Stimulated activated CD8-positive, alpha-beta memory T cell treated with anti-CD3 and anti-CD28 coated beads, Interleukin-4, amount 100 ng/mL, for 1 hour (primary cell): ENCODE measurements at places on chromosomes 2 and 18.

GRCh38 chr2:54559006-54559445 lies 102.9 kb downstream of the SPTBN1 start:
- DNase-seq: no peak

GRCh38 chr2:50727636-50728339 lies 304.1 kb downstream of the NRXN1 start:
- DNase-seq: no peak

DNA sequence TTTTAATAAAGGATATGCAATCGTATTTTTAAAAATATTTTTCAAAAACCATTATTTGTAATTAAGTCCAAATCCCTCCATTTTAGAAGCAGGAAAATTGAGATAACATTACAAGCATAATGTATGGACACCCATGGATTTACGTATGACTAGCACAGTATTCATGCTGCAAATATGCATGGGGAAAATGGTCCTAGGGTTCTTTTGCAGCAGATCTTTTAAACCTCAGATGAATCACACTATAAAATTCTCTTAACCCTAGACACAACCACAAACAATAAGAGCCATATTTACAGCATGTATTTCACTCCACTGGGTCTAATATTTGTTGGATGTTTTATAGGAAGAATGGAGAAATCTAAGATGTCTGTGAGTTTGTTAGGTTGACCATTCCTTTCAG lies 453.4 kb downstream of the TGIF1 start:
- no peak for DNase-seq

GRCh38 chr2:60002183-60002867 lies 551.1 kb downstream of the BCL11A start:
- no peak for DNase-seq

GRCh38 chr2:147844697-147845410 lies at the start of gene ACVR2A:
ACVR2A (plus strand) TSS chr2:147845029; CDS start chr2:147845153, 124 bp downstream.
- DNase-seq: no peak

- DNase-seq: no peak
These were observed 98.7 kb downstream of the FAM210A start for GRCh38 chr18:13627639-13628038.

- no peak for DNase-seq
These were observed 30.1 kb upstream of the PID1 start for GRCh38 chr2:229301237-229301636.

DNA sequence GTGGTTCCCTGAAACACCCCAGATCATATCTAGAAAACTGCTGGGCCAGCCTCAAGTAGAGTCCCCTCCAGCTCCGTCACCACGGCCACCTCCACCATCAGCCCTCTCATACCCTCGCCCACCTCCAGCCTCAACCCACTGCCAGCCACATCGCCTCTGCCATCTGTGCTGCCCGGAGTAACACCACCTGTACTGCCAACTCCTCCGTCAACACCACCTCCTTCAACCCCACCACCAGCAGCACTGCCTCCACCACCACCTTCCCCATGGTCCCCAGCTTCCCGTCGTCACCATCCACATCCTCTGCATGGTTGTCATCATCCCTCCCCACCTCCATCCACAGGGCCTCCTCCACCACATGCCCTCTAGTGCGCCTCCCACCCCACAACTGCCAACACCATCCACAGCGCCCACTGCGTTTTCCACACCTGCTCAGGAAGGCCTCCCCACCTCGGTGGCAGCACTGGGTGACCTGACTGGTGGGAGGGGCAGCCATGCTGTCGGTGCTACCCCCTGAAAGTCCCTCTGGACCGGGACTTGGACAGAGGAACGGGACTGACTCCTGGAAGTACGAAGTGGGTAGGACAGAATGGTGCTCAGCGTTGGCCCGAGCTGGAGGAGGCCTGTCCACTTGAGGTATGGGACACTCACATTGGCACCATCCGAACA lies 1.6 kb downstream of the SNED1 start:
- no peak for DNase-seq

DNA sequence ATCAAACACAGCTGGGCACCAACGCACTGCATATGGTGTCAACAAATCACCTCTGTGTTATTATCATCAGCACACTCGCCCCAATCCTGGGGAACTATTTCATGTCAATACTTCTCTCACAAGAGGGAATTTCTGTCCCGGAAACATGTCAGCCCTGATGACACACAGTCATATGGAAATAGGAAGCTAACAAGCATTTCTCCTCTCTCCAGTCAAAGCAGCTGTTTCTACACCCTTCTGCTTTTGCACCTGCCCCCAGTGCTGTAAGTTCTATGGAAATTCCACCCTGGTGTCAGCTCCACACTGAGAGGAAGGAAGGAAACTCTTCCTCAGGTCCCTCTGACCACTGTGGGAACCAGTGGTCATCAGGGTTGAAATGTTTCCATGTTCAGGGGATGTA lies 447.6 kb upstream of the ID2 start:
- no peak for DNase-seq

- DNase-seq: no peak
These were observed 102.6 kb upstream of the SMIM21 start for GRCh38 chr18:75530118-75530517.

DNA sequence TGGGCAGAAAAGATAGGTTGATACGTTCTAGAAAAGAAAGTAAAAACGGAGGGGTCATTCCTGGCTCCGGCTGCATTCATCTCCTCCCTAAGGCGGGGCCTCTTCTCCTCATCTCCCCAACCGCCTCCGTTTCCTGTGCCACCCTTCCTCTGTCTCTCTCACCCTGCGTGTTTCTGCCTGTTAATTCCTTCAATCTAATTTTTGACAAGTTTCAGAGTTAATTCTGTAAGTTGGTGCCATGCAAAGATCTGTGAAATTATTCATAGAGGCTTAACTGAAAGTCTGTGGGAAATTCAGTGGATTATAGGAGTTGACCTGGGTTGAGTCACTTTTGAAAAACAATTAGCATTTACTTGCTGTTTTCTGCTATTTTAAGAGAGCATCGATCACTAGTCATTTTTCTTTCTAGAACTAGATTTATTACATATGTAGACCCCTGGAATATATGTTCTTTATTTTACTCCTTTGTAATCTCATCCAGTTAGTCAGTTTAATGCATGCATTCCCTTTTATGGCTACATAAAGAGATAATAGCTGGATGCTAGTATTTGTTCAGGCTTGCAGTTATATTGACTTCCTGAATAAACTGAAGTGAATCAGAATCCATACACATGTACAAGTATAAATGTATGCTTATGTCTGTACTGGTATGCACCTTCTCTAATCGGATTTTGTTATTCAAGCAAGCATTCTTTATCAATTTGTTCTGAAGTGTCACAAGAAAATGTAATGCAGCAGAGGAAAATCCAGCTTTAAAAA lies 91.1 kb downstream of the EML6 start:
- DNase-seq: no peak

- no peak for DNase-seq
These were observed 15.8 kb upstream of the ASPRV1 start for GRCh38 chr2:69977186-69977585.

DNA sequence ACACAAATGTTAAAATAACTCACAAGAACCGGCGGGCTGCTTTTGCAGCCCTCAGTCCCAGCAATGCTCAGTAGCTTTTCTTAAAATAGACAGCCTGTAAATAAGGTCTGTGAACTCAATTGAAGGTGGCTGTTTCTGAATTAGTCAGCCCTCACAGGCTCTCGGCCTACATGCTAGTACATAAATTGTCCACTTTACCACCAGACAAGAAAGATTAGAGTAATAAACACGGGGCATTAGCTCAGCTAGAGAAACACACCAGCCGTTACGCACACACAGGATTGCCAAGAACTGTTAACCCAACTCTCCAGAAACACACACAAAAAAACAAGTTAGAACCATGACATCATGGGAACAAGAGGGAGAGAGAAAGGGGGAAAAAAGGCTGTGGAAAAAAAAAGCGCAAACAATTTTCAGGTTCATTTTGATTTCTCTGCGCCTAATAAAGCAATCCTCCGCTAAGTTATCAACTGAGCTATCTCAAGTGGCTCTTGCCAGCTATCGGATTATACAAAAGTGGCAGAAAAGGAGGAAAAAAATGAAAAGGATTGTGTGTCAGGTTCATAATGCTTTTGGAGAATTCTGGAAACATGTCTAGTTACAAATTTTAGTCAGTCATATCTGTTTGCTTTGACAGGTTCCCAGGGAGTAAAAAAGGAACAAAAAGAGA lies 89.1 kb downstream of the ZEB2 start:
- DNase-seq: no peak

DNA sequence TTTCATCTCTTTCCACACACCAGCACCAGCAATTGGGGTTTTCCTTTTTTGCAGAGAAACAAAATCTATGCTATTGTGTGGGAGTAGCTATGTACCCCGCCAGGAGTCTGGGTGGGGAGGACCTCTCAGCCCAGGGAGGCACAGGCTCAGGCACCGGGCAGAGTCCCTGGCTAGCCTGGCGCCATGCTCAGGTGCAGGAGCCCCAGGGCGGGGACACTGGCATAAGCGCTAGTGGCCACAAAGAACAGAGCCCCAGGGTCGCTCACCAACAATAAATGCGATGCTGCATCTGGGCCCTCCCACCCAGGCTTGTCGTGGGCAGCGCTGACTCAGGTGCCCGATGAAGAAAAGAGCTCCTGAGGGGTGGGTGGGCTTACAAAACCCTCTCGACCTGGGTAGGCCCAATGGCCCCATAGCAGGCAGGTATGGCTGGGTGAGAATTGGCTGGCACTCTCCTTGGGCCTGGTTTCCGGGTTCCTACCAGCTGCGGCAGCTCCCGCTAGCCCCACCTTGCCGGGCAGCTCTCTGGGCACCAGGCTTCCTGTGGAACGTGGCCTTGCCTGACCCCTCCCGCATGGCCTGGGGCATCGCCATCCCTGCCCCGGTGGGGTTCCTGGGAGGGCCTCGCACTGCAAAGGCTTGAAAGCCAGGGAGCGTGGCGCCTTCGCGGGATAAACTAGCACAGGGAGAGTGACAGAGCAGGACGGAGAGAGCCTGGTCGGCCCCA lies 31.8 kb upstream of the COL6A3 start:
- no peak for DNase-seq

- no peak for DNase-seq
These were observed 22.7 kb downstream of the IAH1 start for GRCh38 chr2:9497017-9497416.

DNA sequence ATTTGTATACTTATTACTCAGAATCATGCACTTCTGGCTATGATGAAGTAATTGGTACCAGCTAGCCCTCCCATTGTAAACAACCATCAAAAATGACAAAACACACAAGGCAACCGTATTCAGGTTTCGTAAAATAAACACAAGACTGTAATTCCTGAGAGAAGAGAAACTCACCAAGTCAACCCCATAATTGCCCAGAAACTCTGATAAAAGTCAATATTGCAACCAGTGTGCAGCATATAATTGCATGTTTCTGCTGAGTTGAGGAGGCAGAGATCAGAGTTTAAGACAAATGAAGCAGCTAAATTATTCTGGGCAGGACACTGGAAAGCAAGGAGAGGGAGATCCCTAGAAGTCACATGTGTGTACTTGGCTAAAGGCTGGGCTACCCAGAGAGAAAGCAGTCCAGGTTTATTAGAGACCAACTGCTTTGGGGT lies 90.3 kb downstream of the ROCK2 start:
- DNase-seq: no peak

- DNase-seq: peak; percentile 18
These were observed 11.2 kb downstream of the ATP6V1B1 start for GRCh38 chr2:70946832-70947442.

- DNase-seq: no peak
These were observed 266.2 kb downstream of the TMX3 start for GRCh38 chr18:68448736-68449135.

DNA sequence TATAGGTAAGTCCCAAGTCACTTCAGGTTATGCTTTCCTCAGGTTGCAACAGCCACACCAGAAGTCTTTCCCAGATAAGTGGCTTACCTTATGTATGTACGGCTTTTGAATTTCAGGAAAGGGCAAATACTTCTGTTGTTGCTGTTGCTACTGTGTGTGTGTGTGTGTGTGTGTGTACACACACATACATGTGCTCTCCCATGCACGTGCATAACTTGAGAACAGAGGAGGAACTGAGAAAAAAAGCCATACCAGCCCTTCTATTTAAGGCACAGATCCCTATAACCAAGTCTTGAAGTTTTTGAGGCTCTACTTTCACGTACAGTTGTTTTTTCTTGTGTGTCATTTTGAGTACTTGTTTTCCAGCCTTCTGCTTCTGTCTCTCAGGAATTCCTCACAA lies 62.4 kb downstream of the WDPCP start:
- DNase-seq: no peak

DNA sequence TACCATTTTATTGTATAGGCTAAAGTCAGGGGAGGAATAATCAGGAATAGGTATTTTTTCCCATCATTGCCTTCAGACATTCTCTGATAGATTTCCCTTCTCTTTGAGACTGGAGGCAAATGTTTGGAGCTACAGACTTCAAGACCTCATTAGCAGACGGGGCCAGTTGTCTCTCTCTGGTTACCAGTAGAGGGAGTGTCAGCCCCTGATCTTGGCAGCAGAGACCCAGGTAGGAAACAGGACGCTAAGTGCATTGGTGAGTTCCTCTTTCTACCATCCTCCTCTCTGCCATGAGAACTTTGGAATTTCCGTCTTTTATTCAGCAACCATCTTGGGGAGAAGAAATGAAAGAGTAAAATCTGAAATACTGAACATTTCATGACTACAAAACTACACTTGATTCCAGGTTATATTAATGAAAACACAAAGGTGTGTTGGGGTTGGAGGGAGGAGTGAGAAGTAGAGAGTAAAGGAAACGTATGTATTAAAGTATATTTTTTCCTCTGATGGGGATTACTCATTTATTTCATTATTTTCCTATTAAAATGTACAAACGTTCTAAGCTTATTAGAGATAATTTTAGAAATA lies 186.2 kb upstream of the GCFC2 start:
- DNase-seq: no peak

DNA sequence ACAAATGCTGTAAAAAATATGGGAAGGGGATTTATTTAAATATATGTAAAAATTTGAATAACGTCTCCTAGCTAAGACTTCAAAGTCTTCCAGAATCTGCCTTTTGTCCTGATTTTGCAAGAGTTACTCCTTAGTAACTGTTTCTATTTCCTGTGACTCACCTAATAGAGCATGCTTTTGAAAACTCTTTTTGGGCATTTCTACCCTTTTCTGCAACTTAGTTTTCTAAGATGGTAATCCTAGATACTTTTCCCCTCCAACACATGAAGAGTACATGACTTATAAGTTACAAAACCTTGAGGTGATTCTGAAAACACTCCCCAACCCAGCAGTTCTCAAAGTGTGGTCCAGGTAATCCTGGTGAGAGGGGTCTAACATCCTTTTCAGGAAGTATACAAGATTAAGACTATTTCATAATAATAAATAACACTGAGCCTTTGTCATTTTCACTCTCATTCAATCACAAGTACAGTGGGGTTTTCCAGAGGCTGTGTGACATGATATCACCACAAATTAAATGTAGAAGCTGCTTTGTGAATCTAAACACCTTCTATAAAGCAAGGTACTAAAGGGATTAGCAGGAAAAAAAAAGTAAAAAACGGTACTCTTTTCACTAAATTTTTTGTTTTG lies 31.9 kb downstream of the PPP4R3B start:
- no peak for DNase-seq
